Stimulated activated CD8-positive, alpha-beta memory T cell treated with anti-CD3 and anti-CD28 coated beads, Interleukin-7, amount 100 ng/mL, for 24 hours (primary cell): ENCODE measurements at places on chromosomes 7 and 10.

GRCh38 chr7:132546366-132547127 is 29.7 kb downstream of the PLXNA4 start:
- no peak for DNase-seq

DNA sequence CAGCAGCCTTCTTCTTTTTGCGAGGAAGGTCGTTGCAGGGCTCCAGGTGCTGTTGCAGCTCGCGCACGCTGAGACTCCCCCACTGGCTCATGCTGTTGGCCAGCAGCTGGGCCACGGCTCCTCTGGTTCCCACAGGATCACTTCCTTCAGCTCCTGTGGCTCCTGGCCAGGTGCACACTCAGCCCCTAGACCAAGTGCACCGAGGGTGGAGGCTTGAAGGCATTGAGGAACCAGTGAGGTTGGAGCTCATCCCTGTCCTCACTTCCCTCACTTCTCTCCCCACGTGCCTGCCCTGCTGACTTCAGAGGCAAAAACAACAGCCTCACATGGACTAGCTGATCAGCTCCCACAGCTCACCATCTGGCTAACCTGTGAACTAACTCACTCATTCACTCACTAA is 46.2 kb upstream of the ADRB1 start:
- DNase-seq: no peak

DNA sequence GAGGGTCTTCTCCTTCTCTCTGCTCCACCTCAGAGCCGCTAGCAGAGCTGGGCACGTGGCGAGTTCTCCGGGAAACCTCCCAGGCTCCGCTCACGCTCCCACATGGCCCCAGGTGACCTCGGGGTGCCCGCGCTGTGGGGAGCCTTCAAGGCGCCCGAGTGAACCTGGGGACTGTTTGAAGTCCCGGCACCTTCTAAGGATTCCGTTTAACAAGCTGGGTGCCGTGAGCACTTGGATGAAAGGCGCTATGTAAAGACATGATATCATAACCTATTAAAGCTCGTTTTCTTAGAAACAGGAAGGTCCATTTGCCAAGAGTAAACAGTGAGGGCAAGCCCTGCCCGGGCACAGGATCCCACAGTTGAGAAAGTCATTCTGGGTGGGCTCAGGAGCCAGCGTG is 15.8 kb upstream of the MYL10 start:
- no peak for DNase-seq

DNA sequence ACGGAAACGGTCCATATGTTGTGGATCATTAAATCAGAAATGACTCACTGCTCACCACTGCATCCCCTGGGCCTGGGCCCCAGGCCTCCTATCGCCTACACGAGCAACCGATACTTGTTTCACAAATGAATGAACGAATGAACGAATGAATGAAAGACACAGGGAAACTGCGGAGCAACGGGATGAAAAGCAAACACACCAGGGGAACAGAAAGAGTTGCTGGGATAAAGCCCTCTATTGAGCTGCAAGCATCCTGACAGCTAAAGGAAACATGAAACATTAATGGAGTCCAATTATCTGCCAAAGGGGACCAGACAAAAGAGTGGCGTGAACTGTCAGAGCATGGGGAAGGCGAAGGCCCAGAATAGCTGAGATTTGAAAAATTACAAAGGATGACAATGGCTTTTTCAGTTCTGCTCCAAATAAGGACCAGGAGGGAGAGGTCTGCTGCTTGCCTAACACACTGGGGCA is 92.1 kb downstream of the GRB10 start:
- DNase-seq: no peak

- no peak for DNase-seq
These were observed 5.8 kb upstream of the SMARCD3 start for GRCh38 chr7:151254316-151254715.
